ENCODE measurements at places on chromosomes 2 and 18.

GRCh38 chr2:39216346-39217191 is 27.2 kb downstream of the CDKL4 start:
- DNase-seq = peak; percentile 65

- DNase-seq = no peak
Observed at GRCh38 chr2:47225061-47225783, 70.1 kb upstream of the STPG4 start.

GRCh38 chr18:22827216-22827615 is 105.9 kb upstream of the RBBP8 start:
- DNase-seq = no peak

- DNase-seq = no peak
Observed at GRCh38 chr2:98903767-98904485, 32.1 kb downstream of the CRACDL start.

DNA sequence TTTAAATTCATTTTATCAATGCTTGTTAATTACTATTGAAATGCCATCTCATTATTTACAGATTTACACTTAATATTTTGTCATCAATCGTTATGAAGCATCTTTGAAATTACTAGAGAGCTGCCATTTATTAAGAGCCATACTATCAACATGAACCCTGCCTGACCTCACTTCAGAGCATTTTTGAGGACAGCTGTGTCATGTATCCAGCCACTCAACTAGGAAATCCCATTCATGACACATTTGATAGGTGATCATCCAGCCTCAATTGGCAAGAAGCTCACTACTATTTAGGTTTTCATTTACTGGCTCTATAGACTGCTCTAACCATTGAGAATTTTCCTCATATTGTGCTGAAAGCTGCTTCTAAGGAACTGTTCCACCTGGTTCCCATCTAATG is 40.6 kb upstream of the TLK1 start:
- DNase-seq = no peak

DNA sequence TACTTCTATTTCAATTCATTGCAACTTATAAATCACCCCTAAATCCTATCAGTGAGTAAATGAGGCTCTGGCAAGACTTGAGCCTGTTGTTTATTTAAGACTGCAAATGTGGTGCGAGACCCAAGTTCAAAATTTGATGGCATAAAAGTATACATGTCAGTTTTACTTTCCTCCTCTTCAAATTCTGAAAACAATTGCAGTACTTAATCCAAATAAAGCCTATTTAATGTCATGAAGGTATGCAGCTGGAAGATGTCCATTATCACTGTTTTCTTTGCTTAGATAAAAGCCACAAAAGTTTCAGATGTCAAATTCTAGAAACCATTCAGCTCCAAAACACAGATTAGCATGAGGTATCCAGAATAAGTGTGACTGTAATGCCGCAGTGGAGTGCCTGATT is 3.3 kb downstream of the APCDD1 start:
- DNase-seq = no peak

GRCh38 chr2:164981217-164981990 is 26.1 kb upstream of the SLC38A11 start:
- no peak for DNase-seq

DNA sequence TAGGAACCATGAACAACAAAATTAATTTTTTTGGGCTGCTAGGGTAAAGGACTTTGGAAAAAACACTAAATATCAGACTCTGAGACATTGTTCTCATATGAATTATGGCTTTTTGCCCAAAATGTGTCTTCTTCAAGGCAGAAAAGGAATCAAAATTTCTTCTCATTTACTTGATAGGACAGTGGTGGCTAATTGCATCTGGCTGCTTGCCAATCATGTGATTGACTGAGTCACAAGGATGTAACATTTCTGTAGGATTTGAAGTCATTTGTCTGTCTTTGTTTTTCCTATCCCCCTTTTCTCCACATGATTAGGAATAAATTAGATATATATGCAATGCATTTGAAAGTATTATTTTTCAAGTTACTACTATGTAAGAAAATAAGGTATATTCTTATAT is 130.2 kb downstream of the SLC4A10 start:
- DNase-seq = no peak

- no peak for DNase-seq
Observed at GRCh38 chr2:102436323-102436722, 13.4 kb downstream of the IL18RAP start.

GRCh38 chr18:59835605-59836379 is 64.0 kb upstream of the PMAIP1 start:
- DNase-seq = no peak

GRCh38 chr2:12727065-12727464 is 10.3 kb downstream of the TRIB2 start:
- no peak for DNase-seq

DNA sequence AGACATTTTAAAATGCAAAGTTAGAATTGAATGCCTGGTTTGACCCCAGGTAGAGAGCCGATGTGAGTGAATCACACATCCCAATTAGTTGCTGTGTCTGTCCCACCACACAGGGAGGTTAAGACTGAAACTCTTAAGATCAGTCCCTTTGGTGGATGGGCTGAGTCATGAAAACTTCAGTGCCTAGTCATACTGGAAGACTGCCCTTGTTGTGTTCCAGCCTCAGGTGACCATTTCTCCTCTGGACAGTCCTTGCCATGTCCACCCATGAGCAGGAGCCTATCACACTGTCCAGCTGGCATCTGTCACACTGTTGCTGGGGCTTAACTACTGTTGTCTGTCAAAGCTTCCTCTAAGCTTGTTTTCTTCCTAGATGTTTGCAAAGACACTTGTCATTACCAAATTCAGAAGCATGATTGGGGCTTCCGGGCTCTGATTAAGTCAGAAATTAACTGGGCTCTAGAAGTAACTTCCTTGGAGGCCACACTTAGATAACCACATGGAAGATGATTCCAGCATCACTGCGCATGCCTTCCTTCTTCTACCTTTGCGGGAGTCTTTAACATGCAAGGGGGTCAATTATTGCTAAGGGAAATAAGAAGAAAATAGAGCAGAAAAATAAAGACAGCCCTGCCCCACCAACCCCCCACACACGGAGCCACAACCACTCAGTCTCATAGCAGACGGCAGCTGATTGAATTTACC is 21.3 kb downstream of the CYRIA start:
- no peak for DNase-seq

DNA sequence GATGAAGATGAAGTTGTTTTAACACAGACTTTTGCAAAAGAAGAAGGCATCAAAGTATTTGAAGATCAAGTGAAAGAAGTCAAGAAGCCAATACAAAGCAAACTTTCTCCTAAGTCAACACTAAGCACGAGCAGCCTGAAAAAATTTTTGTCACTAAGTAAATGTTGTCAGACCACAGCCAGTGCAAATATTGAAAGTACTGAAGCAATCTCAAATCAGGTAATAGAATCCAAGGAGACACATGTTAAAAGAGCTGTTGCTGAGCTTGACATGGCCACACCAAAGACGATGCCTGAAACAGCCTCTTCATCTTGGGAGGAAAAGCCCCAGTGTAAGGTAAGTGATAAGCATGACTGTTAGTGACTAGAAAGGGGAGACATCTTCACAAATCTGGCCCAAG is 75.1 kb downstream of the FSIP2 start:
- DNase-seq = no peak

DNA sequence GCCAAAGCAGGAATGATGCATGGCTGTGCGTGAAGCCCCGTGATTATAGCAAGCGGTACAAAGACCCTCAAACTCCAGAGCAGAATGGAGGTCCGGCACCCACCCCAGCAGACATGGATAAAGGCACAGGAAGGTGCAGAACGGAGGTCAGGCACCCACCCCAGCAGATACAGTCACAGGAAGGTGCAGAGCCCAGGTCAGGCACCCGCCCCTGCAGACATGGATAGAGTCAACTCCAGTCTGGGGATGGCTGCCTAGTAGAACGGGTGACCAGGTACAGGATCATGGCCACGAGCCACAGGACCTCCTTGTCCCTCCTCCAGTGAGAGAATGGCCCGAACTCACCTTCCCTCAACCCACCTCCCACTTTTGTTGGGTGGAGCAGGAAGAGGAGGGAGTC is 318.3 kb upstream of the SALL3 start:
- DNase-seq = no peak

- no peak for DNase-seq
Observed at GRCh38 chr18:66077066-66077465, 326.3 kb downstream of the CDH7 start.

GRCh38 chr2:218444692-218445357 is 25.9 kb downstream of the VIL1 start:
- no peak for DNase-seq

DNA sequence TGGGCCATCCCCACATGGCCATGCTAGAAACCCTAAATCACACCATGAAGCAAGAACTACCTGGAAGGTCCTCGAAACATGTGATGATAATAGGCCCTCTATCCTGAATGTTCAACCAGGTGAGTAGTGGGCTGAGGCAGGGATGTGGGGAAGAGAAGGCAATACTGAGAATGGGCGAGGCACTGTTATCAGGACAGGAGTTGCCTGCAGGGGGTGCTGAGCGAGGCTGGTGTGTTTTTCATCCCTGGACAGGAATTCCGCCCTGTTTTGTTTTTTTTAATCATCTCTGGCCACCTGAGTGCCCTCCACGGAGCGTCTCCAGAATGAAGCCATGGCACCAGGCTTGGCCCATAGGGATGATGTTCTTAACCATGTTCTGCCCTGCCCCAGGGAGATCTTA is 103.0 kb upstream of the SOX11 start:
- DNase-seq = no peak

DNA sequence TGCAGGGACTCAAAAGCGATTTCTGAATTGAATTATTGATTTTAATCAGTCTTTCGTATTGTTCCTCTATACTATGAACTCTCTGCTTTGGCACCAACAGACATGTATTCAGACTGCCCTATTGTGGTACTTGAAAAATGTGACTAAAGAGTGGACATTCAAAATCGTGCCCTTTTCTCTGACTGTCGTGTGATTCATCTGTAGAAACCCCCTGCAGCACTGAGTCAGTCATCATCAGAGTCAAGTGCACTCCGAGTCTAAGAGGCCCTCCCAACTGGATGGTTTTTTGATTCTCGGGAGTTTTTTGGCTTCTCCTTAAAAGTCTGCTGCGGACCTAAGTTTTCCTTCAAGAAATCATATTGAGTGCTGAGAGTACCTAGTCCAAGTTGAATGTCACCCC is 96.4 kb upstream of the FOSL2 start:
- no peak for DNase-seq

GRCh38 chr2:215137741-215138340 is 585 bp downstream of the ABCA12 start:
- no peak for DNase-seq

DNA sequence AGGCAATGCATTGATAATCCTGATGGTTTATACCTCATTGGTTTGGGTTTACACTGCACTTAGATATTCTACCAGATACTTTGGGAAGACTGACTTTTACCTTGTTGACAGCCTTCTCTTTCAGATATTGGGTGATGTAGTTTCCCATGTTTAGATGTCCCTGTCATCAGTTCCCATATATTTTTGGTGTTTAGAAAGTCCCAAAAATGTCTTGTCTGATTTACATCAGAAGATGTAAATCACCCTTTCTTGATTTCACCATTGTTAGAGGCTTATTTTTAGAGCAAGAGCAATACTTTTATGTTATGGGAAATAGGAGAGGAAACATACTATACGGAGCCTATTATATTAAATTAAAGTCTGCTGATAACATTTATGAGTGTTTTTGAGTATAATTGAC is 14.4 kb upstream of the CCDC102B start:
- no peak for DNase-seq

All from activated T-helper 1 cell treated with Interleukin-2 at 50 U/mL for 16 hours (primary cell).